ENCODE measurements at places on chromosomes 7 and 10.

DNA sequence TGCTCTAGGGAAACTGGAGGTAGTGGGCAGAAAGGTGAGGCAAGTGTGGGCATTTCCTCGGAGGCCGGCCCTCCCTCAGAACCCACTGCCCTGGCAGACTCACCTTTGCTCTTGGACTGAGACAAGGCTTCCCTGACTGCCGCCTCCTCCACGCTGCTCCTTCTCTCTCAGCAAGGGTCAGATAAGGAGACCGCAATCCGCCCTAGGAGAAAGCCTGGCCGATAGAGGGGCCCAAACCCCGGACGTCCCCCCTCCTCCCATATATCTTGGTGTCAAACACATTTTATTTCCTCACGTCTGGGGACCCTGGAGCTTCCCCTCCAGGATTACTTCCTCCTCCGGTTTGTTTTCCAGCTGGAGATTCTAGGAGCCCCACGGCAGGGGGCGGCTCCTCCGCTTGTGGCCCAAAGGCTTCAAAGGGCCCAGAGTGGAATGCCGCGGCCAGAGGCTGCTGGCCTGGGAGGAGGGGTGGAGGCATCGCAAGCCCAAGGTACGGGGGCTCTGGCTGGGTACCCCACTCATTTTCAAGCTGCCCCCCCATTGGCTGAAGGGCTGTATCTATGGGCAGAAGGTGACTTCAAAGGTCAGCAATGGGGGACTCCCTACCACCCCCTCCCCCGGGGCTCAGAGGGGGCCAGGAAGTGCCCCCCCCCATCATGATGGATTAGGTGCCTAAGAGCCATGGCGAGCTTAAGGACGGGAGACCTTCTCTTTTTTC, 31.7 kb upstream of the LBX1 start:
- DNase-seq: no peak

- DNase-seq: no peak
These were observed 256.7 kb downstream of the AGMO start for GRCh38 chr7:15305002-15305600.

DNA sequence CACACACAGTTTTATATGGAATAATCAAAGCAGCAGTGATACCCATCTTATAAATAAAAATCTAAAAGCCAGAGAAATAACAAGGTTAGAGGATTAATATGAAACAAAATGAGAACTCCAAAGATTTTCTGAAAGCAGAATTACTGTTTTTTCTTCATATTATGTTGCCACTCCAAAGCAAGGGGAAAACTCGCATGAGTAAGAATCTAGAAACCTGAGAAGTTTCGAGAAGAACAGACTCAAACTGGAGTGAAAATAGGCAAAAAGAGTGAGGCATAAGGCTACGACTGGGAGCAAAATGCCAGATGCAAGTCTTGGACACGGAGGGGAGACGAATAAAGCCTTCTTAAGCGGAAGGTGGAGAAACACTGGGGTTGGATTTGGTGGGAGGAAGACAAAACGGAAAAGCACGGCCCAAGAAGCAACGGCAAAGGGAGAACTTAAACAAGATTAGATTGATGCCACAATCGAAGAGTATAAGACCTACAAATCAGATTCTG, 923 bp downstream of the TNPO3 start:
- no peak for DNase-seq

- no peak for DNase-seq
These were observed 44.5 kb upstream of the CAV2 start for GRCh38 chr7:116455009-116455408.

DNA sequence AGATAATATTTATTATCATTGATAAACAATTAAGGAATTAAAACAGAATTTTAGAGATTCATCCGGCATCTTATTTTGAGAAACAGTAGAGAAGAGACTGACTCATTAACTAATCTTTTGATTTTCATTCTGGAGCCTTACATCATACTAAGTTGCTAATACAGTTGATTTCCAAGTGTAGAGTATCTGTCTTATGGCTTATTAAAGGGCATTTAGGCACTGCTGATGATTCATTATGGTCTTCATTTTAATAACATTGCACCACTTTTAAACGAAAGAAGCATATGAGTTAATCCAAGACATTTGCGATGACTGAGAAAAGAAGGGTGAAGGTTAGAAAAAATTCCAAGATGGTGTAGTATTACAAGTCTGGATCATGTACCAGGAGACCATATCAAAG, 186.0 kb upstream of the CACNA2D1 start:
- DNase-seq: no peak
